ENCODE measurements at places on chromosomes 1 and 21.
A peak's percentile ranks its signal among the peaks of the same experiment; 100 is the strongest.

DNA sequence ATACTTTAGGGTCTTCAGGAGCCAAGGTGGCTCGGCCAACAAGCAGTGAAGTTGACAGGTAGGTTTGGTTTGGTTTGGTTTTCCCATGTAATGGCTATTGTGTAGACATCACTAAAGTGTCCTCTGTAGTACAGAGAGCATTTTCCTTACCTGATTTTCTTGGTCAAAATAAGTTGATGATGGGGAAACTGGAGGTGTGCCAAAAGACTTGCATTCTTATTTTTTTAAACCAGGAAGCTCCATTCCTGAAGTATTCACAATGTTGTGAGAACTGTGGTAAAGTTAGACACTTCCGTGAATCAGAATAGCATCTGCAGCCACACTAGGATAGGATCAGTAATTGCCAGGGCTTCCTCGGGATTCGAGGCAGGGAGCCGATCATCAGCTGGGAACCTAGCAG, 2.9 kb downstream of the ZBTB37 start:
- DNase-seq = no peak

- no peak for DNase-seq
These were observed 72.7 kb downstream of the BACH1 start for GRCh38 chr21:29371464-29371863.

GRCh38 chr1:181525104-181525721, 41.9 kb downstream of the CACNA1E start:
- no peak for DNase-seq

DNA sequence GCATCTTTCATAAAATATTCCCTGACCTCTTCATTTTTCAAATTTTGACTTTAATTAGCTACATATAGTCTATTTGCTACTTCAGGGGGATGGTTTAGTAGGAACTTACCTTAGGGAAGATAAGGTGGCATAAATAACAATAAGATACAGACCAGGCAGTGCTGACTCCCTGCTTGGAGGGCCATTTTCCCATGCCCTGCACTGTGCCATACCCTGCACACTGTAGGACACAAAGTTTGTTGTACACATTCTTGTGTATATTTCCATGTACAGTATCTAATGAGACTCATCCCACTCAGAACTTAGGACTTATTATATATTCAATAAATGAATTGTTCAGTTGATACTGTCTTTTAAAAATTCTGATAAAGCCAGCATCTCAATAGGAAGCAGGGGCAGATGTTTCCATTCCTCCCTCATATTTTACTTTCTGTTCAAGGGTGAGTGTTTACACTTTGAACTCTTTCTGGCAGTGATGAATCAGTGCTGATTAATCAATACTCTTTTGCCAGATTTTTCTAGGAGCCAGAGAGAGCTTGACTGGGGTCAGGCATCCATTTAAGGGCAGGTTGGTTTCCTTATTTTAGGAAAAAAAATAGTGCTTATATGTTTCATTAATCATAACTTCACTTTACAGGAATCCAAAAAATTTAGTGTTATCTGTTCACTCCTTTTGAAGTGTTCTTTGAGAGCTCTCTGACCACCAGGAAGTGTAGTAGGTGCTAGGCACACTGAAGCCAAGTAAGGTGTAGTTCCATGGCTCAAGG, 30.6 kb downstream of the MPZL1 start:
- DNase-seq = no peak

DNA sequence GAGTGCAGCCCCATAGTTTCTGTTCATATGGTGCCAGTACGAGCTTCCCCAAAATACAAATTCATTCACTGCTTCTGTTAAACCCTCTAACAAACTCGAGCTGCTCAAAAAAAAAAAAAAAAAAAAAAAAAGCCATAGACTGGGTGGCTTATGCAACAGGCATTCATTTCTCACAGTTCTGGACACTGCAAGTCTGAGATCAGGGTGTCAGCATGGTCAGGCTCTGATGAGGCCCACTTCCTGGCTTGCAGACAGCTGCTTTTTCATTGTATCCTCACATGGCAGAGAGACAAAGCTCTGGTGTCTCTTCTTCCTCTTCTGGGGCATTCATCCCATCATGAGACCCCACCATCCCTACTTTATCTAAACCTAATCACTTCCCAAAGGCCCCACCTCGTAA, 121.6 kb downstream of the PTBP2 start:
- no peak for DNase-seq

GRCh38 chr21:45208627-45208951, 79.1 kb downstream of the POFUT2 start:
- DNase-seq = no peak

DNA sequence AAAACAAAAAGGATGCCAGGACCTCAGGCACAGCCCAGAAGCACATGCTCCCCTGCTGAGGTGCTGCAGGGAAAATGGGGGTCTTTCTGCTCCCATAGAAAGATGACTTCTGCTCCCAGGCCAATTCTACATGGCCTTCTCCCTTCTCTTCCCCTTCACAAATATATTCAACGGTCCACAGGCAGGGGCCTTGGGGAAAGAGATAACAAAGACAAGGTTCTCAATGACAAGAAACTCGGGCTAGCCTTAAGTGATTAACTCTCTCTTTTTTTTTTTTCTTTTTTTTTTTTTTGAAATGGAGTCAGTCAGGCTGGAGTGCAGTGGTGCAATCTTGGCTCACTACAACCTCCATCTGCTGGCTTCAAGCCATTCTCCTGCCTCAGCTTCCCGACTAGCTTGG, 54.2 kb downstream of the H3-3A start:
- no peak for DNase-seq

DNA sequence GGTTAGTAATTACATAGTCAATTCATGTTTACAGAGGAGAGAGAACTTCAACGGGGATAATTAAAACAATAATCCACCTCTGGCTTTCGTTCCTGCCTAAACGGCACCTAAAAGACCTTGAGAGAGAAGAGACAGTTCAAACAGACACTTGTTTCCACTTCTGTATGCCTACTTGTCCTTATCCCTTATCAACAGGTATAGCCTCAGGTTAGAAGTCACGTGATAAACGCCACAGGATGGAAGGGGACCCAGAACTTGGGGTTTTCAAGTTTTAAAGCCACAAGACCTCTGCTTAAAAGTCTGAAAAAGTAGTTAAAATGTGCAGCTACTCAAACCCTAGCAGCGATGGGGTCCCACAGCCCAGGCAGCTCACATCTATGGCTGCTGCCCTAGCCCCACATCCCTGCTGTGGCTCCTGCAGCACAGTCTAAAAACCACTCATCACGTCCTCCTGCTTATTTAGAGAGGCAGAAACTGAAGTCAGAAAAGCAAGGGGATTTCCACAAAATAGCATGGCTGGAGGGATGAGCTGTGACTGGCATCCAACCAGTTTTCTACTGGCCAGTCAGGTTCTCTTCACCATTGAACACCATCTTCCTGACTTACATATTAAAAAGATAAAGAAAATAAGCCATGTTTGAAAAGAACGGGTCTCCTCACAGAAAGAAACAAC, 51.2 kb upstream of the SEC16B start:
- DNase-seq = no peak

DNA sequence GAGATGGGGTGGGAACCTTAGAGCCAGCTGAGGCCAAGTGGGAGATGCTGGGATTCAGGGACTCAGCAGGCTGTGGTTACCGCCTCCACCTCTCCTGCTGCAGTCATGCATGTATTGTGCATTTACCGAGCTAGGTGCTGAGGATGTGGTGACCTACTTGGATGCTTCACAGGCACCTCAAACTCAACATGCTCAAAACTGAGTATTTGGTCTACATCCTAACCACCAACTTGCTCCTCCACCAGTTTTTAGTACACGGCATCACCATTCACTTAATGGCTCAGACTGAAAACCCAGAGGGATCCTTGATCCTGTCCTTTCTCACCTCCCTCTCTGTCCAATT, 5.6 kb downstream of the CHRNB2 start:
- DNase-seq = no peak

- no peak for DNase-seq
These were observed 1.2 kb upstream of the CDA start for GRCh38 chr1:20587661-20588053.

DNA sequence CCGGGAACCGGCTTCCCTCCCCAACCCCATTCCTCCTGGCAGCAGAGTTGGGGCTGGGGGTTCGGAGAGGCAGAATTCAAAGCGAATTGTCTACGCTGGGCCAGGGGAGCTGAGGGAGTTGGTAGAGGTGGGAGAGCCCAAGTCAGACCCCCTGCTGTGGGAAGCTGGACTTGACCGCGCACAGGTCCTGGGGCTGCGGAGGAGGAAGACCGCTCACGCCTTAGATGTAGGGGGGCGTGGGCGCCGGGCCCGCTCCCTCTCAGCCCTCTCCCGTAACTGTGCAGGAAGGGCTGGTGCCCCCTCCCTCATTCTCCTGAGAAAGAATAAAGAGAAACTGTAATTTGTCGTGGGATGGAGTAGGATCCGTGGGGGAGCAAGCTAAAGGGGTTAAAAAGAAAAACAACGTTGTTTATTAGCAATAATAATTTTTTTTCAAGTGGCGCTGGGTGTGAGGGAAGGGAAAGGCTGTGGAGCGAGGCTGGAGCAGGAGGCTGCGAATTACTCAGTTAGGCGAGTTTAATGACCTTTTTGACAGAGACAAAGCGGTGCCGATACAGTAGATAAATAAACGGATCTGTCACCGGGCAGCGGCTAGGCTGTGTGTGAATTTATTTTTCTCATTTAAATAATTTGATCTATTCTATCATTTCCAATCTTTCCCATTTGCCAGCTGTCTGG, 838 bp upstream of the GRIK3 start:
- DNase-seq = peak; percentile 36

- no peak for DNase-seq
These were observed 20.0 kb downstream of the HTR6 start for GRCh38 chr1:19684677-19685076.

DNA sequence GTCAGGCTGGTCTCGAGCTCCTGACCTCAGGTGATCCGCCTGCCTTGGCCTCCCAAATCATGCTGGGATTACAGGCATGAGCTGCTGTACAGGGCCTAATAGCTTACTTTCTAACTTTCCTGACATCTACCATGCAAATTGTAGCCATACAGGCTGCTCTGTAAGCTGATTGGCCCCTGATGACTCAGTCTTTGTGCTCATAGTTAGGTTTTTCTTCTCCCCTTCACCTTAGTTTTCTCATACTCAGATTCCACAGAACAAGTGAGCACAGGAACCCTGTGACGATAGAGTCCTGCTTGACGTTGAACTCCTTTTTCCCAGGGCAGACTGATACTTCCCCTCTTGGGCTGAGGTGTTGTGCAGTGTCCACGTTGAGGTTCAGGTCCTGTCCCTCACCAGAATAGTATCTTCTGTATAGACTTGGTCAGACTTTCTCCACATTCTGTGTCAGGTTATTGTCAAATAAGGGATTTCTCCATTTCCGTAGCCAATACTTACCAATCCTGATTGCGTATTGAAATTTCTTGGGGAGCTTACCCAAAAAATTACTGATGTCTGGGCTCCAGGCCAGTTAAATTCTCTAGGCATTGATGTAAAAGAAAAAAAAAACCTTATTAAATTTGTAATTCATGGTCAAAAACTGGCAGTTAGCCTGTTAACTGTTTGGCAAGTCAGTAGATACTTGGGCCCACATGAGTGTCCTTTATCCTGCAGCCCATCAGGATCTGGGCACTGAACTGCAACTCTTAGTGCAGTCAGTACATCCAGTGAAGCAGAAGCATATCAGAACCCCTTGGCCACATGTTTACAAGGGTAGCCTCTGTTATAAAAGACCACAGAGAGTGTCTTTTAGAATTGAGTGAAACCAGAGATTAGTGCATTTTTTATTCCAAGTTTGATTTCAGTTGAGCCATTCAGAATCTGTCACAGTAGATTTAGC, 118.2 kb downstream of the DYRK1A start:
- DNase-seq = no peak

- no peak for DNase-seq
These were observed 110.3 kb upstream of the TRABD2B start for GRCh38 chr1:48107516-48107915.

- DNase-seq = peak; percentile 42
These were observed 7.1 kb downstream of the TMEM54 start for GRCh38 chr1:32894019-32894600.

- DNase-seq = no peak
These were observed 48.8 kb downstream of the RNF220 start for GRCh38 chr1:44453798-44454349.

- DNase-seq = no peak
These were observed 881.3 kb upstream of the ADGRL2 start for GRCh38 chr1:80919426-80919825.

- no peak for DNase-seq
These were observed 22.7 kb downstream of the ACTL8 start for GRCh38 chr1:17777818-17778217.

GRCh38 chr1:14658642-14659041, 60.2 kb downstream of the KAZN start:
- no peak for DNase-seq

DNA sequence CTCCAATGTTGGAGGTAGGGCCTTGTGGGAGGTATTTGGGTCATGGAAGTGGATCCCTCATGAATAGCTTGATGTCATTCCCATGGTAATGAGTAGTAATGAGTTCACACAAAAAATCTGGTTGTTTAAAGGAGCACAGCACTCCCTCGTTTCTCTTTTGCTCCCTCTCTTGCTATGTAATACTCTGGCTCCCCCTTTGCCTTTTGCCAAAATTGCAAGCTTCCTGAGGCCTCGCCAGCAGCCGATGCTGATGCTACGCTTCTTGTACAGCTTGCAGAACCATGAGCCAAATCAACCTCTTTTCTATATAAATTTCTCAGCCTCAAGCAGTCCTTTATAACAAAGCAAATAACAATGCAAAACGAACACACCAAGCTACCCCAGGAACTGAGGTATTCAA, 80.9 kb downstream of the LHX9 start:
- DNase-seq = no peak

- DNase-seq = no peak
These were observed 875 bp upstream of the RNASEL start for GRCh38 chr1:182589931-182590330.

- no peak for DNase-seq
These were observed 44.2 kb downstream of the CAPN8 start for GRCh38 chr1:223621312-223621734.

DNA sequence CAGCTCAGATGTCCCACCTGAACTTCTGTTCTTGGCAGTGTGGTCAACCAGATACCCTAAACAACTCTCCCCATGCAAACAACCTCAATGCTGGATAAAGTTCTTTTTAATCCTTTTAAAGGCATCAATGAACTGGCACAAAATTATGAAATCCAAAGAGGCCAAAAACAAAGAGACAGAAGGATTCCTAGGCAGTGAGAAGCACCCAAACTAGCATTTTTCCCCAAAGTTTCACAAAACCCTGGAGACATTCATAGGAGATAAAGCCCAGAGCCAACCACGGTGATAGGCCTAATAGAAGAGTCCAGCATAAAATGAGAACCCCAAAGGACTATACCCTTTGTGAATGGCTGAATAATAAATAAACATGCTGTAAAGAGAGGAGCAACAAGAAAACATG, 50.7 kb downstream of the MATN1 start:
- no peak for DNase-seq

- DNase-seq = no peak
These were observed 9.2 kb upstream of the KCNQ4 start for GRCh38 chr1:40774266-40774998.

- no peak for DNase-seq
These were observed 214.6 kb upstream of the NCAM2 start for GRCh38 chr21:20783611-20784010.

DNA sequence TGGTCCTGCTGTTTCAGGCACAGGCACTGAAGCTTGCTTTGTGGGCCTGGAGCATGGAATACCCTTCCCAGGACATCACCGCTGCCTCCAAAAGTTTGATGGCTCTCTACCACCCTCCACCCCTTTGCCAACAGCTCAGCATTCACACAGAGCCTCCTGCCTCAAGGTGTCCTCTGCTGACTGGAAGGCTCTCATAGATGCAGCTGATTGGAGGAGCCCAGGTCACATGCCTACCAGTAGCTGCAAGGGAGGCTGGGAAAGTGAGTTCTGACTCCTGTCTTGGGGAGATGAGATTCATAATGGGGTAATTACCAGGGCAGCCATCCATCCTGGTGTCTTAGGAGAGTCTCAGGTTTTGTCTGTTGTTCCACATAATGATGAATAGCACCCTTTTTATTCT, 124.8 kb upstream of the GRIK3 start:
- DNase-seq = no peak
